Fibroblast of skin of right quadriceps (primary cell): ENCODE measurements at places on chromosomes 7 and 10.

GRCh38 chr10:10816447-10816846 lies 201.2 kb upstream of the CELF2 start:
- DNase-seq = peak; percentile 63

GRCh38 chr10:70528741-70529362 lies 50.3 kb downstream of the PALD1 start:
- DNase-seq = peak; percentile 53

- no peak for DNase-seq
Measured at GRCh38 chr7:154857240-154857639, 145.7 kb downstream of the PAXIP1 start.

GRCh38 chr10:77696584-77696983 lies 59.0 kb upstream of the KCNMA1 start:
- no peak for DNase-seq

DNA sequence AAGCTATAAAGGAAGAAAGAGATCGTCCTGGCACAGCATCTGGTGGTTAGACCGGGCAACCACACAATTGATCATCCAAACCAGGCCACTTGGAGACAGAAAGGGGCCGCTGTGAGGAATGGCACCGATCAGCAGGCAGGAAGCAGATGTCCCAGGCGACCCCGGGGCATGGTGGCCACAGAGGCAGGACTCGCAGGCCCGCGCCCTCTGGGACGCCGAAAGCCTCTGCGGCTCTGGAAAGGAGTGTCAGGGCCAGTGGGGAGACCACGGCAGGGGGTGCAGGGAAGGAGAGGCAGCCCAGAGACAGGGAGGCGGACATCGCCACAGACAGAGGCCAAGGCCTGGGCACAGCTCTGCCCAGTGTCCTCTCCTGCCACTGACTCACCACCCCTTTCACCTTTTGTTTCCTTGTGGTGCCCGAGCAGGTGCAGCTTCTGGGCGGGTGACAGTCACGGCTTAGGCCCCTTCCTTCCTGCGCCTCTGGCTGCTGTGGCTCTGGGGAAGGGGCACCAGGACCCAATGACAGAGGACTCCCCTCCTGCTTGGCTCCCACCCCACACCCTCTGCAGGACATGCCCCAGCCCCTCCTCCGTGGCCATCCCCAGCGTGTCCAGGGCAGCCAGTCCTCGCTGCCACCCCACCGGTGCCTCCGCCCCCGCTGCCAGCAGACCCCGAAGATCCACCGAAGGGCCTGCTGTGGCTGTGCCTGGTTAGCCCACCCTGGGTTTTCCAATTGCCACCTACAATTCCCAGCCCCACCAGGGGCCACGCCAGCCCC lies 10.9 kb downstream of the STK32C start:
- DNase-seq = no peak

GRCh38 chr10:124298891-124299290 lies 119.8 kb downstream of the OAT start:
- no peak for DNase-seq

DNA sequence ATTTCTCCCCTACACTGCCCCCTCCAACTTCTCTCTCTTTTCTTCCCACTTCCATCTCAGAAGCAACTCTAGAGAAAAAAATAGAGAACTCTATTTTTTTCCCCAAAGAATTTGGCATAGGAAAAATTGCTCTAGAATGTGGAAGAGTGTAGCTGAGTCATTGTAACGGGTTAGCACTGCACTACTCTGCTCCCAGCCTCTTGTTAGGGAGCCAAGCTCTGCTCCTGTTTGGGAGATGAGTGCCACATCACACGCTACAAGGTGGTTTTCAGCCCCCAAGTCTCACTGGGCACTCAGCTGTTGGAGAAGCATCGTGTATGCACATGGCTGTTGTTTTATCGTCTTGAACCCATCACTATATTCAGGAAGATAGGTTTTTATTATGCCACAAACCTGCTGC lies 136.4 kb downstream of the BMPER start:
- peak; percentile 49 for DNase-seq

DNA sequence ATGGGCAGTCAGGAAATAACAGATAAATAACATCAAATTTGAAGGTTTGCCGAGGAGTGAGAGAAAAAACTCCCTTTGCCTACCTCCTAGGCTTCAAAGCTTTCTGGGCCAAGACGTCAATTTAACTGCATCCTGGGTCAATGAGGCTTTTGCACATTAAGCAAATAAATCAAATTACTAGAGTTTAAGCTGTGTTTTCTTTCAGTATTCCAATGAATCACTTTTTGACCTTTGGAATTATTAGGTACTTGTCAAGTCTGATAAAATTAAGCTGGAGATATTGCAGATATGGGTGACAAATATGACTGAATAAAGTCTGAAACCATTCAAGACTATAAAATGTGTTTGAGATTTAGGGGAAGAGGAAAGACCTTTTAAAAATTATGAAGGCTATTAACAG lies 22.2 kb downstream of the GLUD1 start:
- no peak for DNase-seq

- no peak for DNase-seq
Measured at GRCh38 chr10:99975106-99975829, 34.5 kb downstream of the DNMBP start.

DNA sequence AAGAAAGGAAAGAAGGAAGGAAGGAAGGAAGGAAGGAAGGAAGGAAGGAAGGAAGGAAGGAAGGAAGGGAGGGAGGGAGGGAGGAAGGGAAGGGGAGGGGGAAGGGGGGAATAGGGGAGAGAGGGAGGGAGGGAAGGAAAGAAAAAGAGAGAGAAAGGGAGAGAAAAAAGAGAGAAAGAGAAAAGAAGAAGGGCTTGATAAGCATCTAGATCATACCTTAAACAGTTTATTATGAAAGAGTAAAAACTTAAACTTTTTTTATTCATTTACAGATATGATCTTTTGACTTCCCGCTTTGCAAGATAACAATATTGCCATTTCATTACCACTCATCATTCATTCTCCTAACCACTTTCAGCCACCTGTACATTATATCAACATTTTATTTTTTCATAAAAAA lies 53.6 kb upstream of the TMEM106B start:
- no peak for DNase-seq

GRCh38 chr10:125232841-125233240 lies 72.5 kb upstream of the CTBP2 start:
- DNase-seq = peak; percentile 26

DNA sequence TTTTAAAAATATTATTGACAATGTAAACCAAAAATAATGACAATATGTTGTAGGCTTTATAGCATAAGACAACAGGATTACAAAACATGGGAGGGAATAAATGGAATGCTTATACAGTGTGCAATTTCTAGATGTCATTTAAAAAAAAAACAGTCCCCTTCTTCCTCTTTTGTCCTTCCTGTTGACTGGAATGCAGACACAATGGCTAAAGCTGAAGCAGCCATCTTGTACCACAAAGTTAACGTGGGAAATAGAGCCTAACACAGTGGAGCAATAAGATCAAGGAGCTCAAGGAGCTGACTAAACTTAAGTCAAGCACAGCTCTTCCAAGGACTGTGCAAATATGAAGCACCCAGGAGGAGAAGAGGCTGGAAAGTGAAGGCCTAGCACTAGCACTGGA lies 208.1 kb downstream of the ARHGAP12 start:
- DNase-seq = no peak

- no peak for DNase-seq
Measured at GRCh38 chr7:141976524-141977245, 3.1 kb upstream of the TAS2R38 start.

GRCh38 chr10:23438547-23439451 lies at the start of gene OTUD1:
OTUD1 (plus strand) TSS chr10:23439075; CDS start chr10:23439458, 383 bp downstream.
- peak; percentile 94 for DNase-seq

DNA sequence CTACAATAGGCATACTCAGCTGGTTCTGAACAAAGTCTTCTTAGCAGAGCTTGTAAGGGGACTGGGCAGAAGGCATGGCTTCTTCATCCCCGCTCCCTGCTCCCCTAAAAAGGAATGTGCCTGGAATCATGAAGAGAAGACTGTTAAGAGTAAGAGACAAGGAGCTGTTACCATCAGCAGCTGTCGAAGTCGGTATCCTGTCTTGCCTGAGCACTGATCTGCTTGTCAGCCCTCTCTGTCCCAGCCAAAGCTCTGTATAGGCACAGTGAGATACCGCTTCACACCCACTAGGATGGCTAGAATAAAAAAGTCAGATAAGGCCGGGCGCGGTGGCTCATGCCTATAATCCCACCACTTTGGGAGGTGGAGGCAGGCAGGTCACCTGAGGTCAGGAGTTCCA lies 2.4 kb downstream of the ABLIM1 start:
- no peak for DNase-seq

GRCh38 chr7:47556511-47557180 lies 25.3 kb downstream of the TNS3 start:
- DNase-seq = no peak

GRCh38 chr10:5617521-5617920 lies 48.9 kb downstream of the ASB13 start:
- no peak for DNase-seq

DNA sequence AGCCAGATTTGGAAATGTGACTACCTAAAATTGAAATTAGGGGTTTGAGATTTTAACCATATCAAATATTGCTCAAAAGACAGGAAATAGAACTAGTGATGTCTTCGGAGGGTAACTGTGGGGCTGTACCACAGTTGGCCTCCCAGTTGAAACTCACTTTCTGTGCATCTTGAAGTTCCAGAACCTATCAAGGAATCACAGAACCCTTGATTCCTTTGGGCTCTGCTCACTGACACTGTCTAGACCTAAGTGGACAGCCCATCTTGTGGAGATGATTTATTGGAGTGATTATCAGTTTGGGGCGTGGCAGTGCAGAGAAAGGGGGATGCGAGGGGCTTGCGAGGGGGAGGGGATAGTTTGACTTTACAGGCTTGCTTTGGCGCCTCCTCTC lies 134.2 kb upstream of the GJD4 start:
- DNase-seq = no peak

DNA sequence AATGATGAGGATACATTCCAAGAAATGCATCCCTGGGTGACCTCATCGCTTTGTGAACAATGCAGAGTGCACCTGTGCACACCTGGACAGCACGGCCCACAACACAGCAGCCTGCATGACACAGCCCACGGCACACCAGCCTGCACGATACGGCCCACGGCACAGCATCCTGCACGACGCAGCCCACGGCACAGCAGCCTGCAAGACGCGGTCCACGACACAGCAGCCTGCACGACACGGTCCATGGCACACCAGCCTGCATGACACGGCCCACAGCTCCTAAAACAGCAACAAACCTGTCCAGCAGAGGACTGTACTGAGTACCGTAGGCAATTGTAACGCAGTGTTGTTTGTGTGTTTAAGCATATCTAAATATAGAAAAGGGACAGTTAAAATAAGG lies 134.7 kb upstream of the PPP2R2D start:
- no peak for DNase-seq

DNA sequence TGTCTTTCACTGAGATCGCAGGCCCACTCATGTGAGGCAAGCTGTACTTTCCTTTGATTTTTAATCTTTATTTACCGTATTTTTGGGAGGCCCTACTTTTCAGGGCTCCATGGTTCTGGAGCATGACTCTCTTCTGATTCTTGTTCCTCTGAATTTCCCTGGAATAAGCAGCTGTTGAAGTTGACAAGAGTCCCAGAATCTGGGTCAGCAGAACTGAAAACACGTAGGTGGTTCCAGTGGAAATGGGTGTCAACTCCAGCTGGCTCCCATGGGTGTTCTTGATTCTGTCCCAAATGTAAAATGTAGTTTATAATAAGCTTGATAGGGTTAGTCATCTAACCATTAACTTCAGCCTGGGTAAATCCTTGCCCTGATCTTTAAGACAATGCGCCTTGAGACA lies 409.4 kb downstream of the GATA3 start:
- no peak for DNase-seq

DNA sequence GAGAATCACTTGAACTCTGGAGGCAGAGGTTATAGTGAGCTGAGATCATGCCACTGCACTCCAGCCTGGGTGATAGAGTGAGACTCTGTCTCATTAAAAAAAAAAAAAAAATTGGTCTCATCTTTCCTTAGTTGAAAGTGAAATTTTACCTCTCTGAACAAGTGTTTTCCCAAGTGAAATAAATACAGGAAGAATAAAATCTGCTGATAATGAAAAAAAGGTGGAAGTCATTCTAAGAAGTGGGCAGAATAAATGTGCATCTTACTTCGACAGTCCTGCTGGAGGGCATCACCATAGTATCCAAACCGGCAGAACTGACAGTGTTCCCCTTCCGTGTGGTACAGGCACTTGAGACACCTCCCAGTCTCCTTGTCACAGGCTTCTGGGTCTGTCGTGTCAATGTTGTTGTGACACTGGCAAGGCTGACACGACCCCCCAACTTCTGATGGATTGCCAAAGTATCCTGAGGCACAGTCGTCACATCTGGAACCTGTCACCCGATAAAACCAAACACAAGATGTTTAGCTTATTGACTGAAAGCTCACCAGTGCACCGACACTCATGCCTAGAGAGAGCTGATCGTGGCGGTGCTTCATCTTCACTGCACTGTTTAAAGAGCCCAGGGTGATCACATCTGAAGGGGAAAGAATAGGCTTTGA lies 49.6 kb downstream of the LAMB1 start:
- DNase-seq = no peak

DNA sequence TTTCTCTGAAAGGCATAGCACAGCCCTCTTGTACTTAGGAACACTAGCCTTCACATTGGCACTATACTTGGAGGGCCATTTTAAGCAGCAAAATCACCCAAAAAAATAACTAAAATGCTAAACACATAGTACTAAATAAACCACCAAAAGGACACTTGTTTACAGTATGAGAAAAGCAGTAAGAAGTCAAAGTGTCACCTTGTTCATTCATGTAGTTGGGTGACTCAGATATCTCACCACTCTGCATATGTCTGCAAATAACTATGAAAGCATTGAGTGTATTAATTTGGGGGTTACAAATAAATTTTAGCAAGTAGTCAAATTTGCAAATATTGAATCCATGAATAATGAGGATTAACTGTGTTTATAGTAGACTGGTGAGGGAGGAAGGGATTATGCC lies 107.6 kb downstream of the ELAPOR2 start:
- no peak for DNase-seq

GRCh38 chr7:127803626-127804025 lies 151.6 kb downstream of the SND1 start:
- no peak for DNase-seq

DNA sequence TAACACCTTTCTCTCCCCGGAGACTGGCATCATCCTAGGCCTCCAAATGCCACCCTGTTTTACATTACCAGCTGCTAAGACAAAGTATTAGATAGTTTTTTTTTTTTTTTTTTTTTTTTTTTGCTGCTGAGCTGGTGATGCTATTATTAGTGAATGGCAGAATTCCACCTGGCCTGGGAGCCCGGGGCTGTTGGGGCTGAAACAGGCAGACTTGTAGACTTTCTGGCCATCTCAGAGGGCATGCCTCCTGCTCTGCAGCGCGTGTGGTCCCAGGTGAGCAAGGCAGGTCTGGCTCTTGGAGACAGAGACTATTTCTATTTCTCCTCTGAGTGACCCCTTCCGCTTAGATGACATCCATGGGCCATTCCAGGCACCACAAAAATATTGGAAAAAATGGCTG lies 104.2 kb downstream of the EMX2 start:
- DNase-seq = no peak

DNA sequence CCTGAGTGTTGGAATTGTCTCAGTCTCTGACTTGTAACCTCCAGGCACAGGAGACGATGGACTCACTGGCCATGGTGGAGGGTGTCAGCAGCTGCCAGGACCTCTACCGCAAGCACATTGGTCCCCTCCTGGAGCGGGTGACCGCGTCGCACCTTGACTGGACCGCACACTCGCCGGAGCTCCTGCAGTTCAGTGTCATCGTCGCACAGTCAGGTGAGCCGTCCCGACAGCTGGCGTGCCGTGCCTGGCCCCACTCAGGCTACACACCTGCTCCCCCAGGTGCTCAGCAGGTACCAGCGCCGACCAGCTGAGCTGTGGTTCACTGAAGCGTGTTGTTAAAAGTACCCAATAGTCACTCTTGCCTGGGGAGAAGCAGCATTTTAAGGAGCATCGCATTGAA lies 36.7 kb upstream of the PRKAR1B start:
- DNase-seq = no peak

GRCh38 chr7:139782932-139783331 lies 5.1 kb upstream of the HIPK2 start:
- DNase-seq = no peak
